ENCODE measurements at places on chromosomes 1 and 21.

- peak; percentile 77 for DNase-seq
These were observed 57.4 kb downstream of the SSX2IP start for GRCh38 chr1:84632673-84633434.

DNA sequence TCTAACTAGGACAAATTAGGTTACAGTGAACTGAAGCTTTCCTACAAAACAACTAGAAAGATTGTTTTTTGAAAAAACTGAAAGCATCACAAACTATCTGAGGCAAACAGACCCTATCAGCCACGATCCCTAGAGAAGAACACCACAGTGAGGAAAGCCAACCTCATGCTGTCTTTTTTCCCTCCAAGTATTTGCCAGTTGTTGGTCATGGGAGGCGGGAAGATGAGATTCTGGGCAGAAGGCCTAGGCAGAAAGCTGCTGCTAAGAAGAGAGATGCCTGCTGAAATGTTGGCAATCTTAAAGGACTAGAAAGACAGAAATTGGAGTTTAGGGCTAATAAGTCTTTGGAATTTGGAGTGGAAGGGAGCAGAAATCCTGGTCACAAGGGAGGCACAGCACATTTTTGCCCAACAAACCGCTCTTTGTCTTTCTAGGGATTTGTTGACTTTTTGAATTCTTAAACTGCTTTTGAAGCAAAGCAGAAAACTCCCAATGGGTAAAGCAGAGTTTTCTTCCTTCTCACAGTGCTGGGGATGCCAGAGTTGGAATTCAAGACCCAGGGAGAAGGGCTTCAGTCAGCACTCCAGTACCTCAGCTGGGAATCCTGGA, 83.9 kb downstream of the MT1HL1 start:
- no peak for DNase-seq

- peak; percentile 65 for DNase-seq
These were observed 19.5 kb upstream of the COL6A2 start for GRCh38 chr21:46078322-46078977.

- peak; percentile 91 for DNase-seq
These were observed at the start of gene PTPN14 for GRCh38 chr1:214551436-214552173. PTPN14 (minus strand) TSS chr1:214551602; CDS start chr1:214464803, 86,799 bp downstream.

GRCh38 chr1:156108664-156109241, 5.8 kb upstream of the LMNA start:
- no peak for DNase-seq

DNA sequence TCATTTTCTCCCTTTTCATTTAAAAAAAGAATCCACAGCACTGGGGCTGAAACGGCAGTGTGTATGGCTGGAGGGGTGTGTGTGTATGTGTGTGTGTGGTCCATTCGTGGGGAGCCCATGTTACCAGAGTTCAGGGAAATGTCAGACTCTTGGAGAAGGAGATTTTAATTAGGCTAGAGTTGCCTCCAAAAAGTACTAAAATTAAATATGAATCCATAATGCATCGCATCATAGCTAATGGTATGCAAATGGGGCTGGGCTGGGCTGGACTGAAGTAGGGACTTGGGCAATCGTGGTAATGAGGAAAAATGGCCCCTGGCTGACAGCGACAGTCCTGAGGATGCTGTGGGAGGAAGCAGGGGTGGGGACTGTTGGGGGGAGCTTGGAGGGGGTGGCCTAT, 24.8 kb downstream of the GRIK3 start:
- no peak for DNase-seq

DNA sequence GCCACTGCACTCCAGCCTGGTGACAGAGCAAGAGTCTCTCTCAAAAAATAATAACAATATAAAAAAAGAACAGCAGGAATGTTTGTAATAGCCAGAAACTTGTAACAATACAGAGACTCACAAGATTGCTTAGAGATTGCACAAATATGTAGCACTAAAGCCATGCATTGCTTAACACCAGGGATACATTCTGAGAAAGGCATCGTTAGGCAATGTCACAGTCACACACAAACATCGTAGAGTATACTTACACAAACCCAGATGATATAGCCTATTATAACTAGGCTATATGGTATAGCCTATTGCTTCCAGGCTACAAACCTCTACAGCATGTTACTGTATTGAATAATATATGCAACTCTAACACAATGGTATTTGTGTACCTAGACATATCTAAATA, 45.3 kb downstream of the GPATCH2 start:
- DNase-seq = no peak

GRCh38 chr1:246067432-246068216, 439.5 kb downstream of the SMYD3 start:
- DNase-seq = peak; percentile 32

- DNase-seq = no peak
These were observed 39.9 kb upstream of the TENT5C start for GRCh38 chr1:117565745-117566455.

DNA sequence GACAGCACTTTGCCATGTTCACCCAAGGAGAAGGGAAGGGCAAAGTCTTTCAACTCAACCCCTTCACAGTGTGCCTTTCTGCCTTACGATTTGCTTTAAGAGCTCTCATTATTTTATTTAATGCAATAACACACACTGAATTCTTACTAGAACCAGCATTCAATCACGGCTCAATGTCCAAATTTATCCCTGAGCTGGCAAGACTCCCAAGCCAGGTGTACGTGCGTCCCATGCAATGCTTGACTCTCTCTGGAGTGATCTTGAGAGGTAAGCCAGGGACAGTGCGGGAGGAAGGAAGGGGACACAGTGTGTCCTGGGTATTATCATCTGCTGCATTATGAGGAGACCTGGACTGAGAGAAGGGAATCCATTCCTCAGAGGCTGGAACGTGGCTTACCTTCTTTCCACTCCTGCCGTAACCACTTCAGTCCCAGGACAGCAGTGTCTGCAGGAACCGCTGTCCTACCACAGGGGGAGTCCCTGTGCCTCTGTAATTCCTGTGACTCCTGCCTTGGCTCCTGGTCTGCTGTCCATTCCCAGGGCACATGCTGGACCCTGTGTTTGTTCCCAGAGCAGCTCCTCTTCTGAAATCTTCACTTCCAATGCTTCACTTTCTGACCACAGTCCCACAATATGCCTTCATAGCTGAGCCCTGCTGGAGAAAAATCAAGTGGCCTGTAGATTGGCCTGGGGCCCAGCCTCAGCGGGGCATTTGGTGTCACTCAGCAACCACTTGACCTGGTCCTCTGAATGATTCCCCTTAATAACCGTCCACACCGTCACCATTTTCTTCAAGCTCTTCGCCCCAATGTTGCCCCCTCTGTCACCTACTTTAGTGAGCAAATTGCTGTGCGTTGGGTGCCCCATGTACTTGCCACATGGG, 28.6 kb upstream of the STUM start:
- DNase-seq = no peak

DNA sequence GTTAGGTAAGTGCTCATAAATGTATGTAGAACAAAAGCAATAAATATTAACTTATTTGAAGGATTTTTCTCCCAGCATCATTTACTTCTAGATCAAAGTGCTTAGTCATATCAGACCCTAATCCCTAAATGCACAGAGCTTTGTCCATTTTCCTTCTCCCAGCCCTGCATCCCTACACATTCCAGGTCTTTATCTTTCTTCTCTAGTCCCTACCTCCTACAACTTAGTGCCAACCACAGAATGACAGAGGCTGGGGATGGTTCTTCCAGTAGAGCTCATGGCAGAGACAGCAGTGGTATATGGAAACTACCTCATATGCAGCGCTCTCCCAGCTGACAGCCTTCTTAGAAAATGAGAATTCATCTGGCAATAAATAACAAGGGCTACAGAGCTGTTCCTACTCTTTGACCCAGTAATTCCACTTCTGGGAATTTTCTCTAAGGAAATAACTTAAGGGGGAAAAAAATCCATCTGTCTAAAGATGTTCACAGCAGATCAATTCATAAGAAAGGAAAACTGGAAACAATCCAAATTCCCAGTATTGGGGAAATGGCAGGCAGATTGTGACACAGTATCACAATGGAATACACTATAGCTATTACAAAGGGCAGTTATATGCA, 62.9 kb upstream of the ROR1 start:
- DNase-seq = no peak

DNA sequence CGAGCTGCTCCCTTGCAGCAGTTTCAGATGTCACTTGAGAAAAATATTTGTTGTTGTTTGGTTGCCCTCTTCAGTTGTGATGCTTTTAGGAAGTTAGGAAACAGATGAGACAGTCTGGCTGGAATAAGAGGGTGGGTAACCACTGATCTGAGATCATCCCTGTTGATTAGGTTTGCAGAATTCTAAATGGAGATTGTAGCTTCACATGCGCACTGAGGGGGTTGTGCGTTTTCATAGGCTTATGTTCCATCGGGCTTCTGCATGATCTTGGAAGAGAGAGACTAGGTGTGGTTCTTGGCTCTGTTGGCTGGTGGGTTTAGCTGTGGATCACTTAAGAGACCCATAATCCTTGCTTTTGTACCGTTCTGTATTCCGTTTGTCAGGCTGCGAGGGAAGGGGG, 108.1 kb downstream of the CAMTA1 start:
- DNase-seq = no peak

DNA sequence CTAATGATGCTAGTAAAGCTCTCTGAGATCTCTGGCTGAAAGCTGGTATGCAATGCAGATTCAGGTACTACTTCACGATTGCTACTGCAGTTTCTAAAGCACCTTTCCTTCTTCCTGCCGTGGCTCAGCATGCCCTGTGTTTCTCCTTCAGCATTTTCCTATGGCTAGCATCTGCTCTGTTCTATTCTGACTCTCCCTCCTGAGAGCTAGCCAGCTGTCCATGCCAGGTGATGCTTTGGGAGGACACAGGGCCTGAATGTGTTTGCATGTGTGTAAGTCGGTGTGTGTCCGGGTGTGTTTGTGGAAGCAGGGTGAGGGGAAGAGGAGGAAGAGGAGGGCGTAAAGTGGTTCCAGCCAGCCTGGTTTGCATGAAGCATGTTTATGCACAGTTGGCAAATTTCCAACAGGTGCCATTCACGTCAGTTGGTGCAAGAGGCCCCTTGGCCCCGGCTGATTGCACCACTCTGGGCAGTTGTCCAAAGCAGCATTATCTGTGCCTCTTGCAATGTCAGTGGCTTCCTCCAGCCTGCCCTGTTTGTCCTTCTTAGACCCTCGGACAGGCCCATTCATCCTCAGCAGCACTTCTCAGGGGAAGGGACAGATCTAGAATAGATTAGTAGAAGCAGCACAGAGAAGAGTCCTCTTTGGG, 433.3 kb downstream of the DISC1 start:
- no peak for DNase-seq

GRCh38 chr1:61268546-61269240, 186.3 kb downstream of the NFIA start:
- DNase-seq = no peak

DNA sequence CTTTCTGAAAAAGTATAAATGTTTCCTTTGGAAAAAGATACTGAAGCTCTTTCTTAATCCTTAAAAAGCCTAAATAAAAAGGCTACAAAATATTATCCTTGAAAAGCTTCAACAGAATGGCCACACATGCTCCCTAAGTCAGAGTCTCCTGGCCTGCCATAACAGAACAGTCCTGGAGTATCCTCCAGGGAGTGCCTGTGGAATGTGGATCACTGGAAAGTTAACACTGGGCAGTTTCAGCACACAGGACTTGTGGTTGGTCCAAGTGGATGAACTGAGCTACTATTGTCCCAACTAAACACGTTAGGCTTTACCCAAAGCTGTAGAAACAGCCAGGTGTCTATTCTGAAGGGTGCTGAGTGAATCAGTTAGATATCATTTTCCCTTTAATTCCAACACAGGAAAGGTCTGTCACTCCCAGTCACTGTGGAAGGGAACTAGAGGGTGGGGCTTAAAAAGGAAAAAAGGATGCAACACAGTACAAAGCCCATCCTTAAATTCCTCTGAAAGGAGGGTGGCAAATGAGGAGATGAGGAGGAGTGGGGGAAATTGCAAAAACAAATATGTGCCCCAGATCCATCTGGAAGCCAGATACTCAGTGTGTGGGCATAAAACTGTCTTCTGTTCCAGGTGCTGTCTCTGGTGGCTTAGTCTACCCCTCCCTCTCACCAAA, 196.3 kb upstream of the SPAG17 start:
- no peak for DNase-seq

GRCh38 chr21:43702785-43703034, 16.2 kb upstream of the PDXK start:
- peak; percentile 49 for DNase-seq

GRCh38 chr1:236638945-236639344, 34.6 kb upstream of the HEATR1 start:
- no peak for DNase-seq

- peak; percentile 7 for DNase-seq
These were observed 27.2 kb downstream of the TSEN15 start for GRCh38 chr1:184078564-184079249.

DNA sequence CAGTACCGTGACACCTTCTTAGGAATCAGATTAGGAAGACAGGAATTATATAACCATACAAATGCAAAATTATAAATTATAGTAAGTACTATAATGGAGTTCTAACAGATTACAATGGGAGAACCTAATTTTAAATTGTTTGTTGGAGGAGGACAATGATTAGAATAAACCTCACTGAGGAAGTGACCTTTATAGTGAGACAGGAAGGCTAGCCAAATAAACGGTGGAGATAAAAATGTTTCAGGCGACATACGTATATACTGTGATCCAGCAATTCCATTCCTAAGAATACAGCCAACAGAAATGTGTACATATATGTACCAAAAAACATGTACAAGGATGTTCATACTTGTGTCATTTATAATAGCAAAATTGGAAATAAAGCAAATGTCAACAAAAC, 15.2 kb downstream of the SYNJ1 start:
- no peak for DNase-seq

- peak; percentile 6 for DNase-seq
These were observed 655.8 kb downstream of the BRINP3 start for GRCh38 chr1:189821833-189822232.

GRCh38 chr1:48947761-48948537, 171.3 kb upstream of the BEND5 start:
- peak; percentile 14 for DNase-seq

GRCh38 chr1:108575375-108575774, 15.5 kb downstream of the EEIG2 start:
- DNase-seq = peak; percentile 24

GRCh38 chr1:53557830-53558738, 98.9 kb downstream of the DMRTB1 start:
- DNase-seq = no peak

GRCh38 chr1:151157067-151157531, 650 bp downstream of the TNFAIP8L2 start:
- no peak for DNase-seq

DNA sequence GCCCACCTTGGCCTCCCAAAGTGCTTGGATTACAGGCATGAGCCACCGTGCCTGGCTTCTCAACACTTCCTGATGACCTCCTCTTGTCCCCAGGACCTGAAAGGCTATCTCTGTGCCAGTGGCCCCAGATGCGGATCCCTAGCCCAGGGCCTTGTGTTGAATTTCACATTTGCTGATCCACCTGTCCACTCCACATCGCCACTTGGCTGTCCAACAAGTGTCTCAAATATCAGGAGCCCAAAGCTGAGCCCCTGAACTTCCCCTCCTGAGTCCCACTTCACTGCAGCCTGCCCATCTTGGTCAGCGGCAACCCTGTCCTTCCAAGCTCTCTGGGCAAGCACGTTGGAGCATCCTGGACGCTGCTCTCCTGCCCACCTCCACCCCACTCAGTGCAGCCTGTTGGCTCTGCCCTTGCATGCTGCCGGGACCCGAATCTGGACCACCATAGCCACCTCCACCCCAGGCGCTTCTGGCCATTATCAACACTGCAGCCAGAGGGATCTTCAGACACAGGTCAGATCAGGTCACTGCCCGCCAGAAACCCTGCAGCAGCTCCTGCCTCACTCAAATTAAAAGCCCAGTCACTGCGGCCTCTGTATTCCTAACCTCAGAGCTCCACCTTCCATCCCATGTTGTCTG, 352.5 kb upstream of the VAMP3 start:
- no peak for DNase-seq
